Endodermal cell (in vitro differentiated cells): ENCODE measurements at places on chromosomes 5 and 9.

DNA sequence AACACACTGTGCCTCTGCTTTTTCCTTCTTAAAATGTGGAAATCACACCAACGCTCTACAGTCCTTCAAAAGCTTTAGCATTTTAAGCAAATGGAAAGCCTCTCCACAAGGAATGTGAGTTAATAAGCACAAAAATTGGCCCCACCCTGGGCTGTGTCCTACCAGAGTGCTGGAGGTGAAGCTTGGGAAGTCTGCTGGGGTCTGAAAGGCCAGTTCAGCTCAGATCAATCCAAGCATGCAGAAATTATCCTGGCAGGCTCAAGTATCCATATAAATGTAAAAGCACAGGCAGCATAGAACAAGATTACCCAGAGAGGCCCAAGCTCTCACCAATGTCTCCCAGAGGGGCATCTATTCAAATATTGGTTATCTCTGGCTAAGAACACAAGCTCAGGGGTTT lies 98.5 kb downstream of the ESM1 start:
- no peak for DNase-seq

GRCh38 chr5:108650997-108651396 lies 96.7 kb upstream of the FER start:
- DNase-seq: no peak

GRCh38 chr9:92276331-92277032 lies 17.0 kb downstream of the IARS1 start:
- no peak for DNase-seq

DNA sequence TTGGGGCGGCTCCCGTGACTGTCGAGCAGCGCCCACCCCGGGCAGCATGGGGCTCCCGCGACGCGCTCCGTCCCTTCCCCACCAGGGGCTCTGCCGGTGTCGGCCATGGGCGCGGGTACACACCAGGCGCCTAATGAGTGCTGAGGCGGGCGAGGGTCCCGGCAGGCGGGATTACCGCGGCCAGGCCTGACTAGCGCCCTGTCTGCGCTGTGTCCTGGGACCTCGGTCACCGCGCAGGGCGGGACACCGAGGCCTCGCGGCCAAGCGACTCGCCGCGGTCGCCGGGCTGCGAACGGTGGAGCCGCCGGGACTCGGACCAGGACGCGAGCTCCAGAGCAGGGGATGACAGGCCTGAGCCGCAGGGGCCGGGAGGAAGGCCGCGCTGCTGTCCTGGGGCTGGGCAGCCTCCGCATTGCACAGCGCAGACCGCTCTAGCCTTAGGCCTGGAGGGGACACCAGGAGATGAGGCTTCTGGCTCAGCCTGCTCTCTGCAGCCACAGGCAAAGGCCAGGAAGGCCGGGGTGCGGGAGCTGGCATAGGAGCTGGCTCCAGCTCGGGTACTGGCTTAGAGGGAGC lies 14.1 kb downstream of the LCN10 start:
- DNase-seq: peak; percentile 83

- DNase-seq: peak; percentile 11
These were observed 25.2 kb upstream of the OLFM1 start for GRCh38 chr9:135062254-135062653.

DNA sequence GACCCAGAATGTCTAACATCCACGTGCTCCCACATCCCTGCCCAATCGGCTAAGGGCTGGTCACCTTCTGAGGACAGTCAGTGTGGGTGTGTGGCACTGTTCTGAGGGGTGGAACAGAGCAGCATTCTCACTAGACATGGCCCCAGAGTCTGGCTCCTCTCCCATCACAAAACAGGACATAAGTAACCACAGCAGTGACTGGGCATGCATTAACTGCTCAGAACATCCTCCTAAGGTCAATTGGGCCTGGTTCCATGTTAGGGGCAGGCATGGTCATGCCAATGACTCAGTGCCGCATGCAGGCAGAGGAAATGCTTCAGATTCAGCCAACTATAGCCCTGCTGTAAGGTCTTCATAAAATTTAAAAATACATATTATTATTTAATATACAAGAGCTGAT lies 12.9 kb downstream of the MACROH2A1 start:
- no peak for DNase-seq

GRCh38 chr9:70581214-70581954 lies 166.9 kb upstream of the KLF9 start:
- DNase-seq: no peak

GRCh38 chr9:114053246-114054005 lies 24.7 kb downstream of the AMBP start:
- peak; percentile 31 for DNase-seq

DNA sequence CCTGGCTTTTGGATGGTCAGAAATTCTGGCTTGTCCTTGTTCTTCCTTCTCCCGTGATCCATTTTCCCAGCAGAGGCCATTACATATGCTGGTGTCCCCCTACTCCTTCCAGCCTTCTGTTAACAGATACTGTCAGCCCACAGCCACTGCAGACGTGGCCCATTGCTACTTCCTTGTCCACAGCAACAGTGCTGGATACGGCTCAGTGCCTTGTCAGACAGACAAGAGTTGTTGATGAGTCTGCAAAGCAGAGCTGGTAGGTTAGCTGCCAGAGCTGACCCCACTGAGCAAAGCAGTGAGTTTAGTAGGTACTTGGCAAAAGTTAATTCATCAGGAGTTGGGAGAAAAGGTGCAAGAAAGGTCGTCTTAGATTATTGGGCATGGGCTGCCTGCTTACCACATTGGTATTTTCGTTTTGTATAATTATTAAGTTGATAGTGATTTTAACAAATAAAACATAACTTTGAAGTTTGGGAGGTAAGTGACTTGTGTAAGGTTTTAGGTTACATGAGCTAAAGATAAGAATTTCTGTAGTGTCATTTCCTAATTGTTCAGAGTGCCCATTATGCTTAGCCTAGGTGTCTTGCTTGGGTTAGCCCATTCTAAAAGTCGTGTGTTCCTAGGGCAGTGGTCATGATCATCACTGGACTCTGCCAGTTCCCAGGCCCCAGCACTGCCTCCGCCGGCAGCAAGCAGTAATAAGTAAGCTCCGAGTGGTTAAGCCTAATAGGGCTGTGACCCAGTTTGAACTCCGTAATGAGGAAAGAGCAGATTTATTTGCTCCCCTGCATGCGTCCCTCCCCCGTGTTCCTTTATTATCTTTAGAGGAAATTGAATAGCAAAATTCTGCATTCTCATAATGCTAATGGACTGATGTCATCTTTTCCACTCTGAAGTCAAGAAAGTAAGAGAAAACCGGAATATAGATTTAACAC lies 292.0 kb downstream of the FANCC start:
- DNase-seq: no peak

DNA sequence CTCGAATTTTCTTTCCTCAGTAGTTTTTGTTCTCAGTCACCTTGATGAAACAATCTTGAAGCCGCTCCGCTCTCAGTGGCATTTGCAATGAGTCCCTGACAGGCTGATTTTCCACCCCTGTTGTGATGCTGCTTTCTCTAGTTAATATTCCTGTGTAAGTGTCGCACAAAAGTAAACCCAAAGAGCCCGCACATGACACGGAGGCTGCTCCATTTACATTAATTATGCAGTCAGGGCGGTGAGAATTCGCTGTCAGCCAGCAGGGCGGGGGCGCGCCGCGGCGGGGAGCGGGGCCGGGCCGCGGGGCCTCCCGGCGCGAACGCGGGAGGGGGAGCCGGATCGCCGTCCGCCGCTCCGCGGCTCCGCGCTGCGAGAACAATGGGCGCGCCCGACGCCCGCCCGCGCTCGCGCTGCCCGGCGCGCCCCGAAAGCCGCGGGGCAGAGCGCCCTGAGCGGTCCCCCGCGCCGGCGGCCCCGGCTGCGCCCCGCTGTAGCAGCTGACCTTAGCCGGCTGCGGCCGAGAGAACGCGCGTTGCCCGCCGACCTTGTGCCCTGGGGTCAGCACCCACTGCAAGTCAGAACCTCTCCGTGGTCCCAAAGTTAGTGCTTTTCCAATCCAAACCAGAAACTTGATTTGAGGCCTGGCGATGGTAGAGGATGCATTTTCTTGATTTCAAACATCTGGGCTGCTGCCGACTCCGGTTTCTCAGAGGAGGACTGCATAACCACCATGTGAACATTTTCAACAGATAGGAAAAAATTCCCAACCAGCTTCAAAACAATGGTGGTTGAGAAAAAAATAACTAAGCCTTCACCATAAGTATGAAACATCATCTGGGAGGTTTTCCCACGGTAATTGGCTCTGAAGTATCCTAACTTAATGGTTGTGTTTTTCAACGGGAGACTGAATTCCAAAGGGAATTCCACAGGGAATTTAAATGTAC lies 142.6 kb downstream of the PBX3 start:
- DNase-seq: peak; percentile 86
